ENCODE measurements at places on chromosomes 3 and 15.

- no peak for DNase-seq
These were observed 236.8 kb upstream of the TBC1D5 start for GRCh38 chr3:17979252-17979651.

DNA sequence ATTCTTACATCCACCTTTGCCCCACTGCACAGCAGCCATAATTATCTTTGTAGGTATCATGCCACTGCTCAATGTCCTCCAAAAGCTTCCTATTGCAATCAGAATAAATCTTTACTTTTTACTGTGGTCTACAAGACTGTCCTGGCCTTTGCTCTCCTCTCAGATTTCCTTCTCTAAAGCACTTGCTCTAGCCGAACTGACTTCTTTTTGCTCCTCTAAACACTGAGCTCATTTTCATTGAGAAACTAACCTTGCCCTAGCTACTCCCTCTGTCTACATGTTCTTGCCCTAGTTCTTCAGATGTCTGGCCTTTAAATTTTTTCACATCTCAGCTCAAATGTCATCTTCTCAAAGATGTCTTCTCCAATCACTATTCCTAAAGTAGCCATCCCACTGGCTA is 342.8 kb downstream of the TBC1D5 start:
- no peak for DNase-seq

- no peak for DNase-seq
These were observed 89.2 kb downstream of the MYO5A start for GRCh38 chr15:52439470-52439869.

DNA sequence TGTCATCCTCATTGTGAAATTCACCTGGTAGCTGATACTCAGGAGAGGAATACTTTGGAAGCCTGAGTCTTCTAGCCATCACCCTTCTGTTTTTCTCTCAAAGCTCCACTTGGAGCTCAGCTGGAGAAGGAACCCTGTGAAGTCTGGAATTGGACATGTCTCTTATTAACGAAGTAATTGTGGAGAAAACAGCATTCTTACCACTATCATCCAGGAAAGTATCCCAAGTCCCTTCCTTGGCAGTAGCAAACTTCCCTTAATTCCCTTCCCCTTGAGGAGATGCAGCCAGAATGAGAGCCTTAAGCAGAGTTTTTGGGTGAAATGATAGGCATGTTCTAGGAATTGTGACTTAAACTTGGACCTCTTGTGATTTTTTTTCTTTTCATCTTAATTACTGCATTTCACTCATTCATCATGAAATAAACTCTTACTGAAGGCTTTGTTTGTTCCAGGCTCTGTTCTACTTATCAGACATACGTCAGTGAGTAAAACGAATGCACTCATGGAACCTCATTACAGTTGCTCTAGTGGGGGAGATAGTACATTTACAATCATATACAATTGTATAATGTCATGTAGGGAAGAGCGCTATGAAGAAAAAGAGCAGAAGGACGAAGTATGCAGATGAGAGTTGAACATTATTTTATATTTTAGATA is 30.5 kb upstream of the TCF12 start:
- no peak for DNase-seq

GRCh38 chr3:16337856-16338540 is 73.0 kb downstream of the OXNAD1 start:
- DNase-seq, result no peak

GRCh38 chr15:76863693-76864092 is 41.4 kb downstream of the SCAPER start:
- no peak for DNase-seq

DNA sequence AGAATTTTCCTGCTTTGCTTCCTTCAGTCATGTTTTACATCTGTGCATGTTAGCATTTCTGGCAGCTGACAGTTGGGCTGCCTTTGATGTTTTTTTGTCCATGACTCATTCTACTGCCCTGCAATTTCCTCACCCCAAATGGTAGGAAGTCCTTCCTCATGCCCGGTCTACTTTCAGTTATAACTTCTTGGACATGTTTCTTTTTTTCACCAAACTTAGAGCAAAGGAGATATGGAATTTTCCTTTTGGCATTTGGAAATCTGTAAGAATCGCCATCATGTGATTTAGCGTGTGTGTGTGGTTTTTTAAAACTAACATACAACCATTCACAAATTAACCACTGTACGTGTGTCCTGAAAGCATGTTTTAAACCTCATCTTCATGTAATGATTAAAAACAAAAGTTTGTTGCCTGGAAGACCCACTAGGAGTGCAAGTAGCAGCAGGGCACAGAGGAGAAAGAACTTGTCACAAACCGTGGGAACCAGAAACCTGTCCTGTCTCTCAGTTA is 430.7 kb upstream of the CFAP20DC start:
- DNase-seq, result no peak

DNA sequence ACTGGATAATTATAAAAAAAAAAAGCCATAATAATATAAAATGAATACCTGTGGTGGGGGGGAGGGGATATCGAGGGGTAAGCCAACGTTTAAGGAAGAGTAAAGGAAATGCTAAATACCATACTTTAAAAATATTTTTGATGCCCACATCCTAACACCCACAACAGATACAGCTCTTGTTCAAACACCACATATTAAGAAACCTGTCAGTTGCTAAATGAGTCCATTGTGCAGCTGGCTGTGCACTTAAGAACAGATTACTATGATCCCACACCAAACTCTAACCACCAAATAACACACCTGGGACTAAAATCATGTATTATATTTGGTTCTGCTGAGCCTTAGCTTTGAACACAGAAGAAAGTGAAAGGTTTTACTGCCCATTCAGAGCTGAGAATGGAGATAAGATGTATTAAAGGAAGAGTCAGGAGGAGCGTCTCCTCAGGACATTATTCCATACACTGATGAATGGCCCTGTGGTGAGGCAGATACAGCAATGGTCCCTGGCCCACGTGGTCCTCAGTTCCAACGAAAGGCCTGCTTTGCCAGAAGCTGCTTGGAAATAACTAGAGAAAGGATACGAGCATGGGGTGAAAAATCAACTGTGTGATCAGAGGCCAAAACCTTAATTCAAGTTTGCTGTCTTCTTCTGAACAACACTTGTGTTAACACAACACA is 515.4 kb downstream of the FOXP1 start:
- no peak for DNase-seq

- no peak for DNase-seq
These were observed 311.9 kb downstream of the EDEM1 start for GRCh38 chr3:5499404-5499803.

- no peak for DNase-seq
These were observed 100.0 kb downstream of the DNAJB8 start for GRCh38 chr3:128366652-128367051.

- DNase-seq, result no peak
These were observed 19.2 kb downstream of the P3H2 start for GRCh38 chr3:190101320-190102011.
